ENCODE measurements at places on chromosomes 2 and 18.

- no peak for DNase-seq
Measured at GRCh38 chr2:162149940-162150339, 2.1 kb downstream of the GCG start.

GRCh38 chr2:113768770-113769169 lies 12.3 kb upstream of the SLC35F5 start:
- no peak for DNase-seq

DNA sequence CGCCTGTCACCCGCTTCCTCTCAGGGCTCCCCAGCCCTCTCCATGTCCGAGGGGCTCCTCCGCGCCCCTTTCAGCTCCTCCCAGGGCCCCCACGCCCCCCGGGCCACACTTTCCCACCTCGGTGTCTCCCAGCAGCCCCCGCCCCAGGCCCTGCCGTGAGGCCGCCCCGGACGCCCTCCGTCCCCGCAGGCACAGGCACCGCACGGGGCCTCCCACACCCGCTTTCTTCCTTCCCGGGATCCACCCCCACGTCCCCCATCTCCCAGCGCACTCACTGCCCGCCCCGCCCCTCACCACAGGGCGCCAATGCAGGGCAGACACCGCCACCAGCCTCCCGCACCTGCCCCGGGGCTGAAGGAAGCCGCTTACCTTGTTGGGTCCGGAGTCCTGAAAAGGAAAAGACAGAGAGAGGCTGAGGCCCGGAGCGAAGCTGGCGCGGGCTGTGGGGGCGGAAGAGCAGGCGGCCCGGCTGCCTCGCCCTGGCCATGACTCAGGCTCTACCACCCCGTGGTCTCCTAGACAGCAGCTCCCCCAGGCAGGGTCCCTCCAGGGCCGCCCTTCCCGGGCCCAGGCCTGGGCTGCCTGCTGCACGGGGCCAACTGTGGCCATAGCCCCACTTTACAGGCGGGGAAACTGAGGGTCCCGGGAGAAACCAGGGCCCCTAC lies 37.7 kb downstream of the KIF1A start:
- no peak for DNase-seq

GRCh38 chr2:161173541-161174194 lies 13.4 kb downstream of the TANK start:
- DNase-seq, result no peak

DNA sequence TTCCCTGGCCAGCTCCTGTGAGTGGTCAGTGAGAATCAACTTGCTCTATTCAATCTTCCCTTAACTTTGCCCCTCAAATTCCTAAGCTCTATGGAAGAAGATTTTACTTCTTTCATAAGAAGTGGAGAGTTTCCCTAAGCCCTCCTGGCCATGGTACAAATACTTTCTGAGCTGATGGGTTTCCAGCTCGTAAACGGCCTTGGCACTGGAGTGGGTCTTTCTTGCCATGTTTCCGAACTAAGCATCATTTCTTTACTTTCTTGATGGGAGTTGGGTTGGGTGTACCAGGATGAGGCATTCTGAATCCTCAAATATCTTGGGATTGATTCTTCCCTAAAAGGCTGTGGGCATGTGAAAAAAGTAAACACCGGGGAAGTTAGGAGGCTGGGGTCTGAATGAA lies 72.5 kb downstream of the ACKR3 start:
- DNase-seq, result no peak

- no peak for DNase-seq
Measured at GRCh38 chr2:39247512-39248043, 3.8 kb upstream of the CDKL4 start.

GRCh38 chr2:166957686-166958085 lies 69.4 kb downstream of the XIRP2 start:
- peak; percentile 14 for DNase-seq

DNA sequence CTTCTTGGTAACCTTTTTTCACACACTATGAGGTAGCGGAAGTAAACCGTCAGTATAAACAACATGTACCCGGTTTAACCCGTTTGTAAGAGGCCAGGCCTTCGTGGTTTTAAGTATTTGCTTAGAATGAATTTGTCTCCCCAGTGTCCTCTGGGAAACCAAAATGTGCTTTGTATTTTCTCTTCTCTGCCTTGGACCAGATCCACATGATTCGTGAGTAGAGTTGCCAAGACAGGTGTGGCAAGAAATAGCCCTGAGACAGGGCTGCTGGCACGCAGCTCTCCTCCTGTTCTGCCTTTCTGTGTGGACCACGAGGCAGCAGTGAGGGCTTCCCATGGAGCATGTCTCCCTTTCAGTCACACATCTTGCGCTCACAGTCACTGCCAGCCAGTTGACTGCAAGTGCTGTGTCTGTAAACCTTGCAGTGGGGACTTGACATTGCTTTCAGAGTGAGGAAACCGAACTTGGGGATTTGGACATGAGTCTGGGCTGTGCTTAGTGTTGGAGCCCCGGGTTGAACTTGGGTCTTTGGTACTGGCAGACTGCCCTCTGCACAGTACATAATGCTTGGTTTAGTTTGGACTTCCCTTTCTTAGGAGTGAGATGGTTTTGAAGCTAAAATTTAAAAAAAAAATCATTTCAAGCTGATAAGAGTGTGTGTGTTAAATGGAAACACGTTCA lies 19.1 kb downstream of the BCL2L11 start:
- DNase-seq, result no peak

GRCh38 chr2:161209902-161210301 lies 49.7 kb downstream of the TANK start:
- no peak for DNase-seq

- no peak for DNase-seq
Measured at GRCh38 chr2:112725545-112726457, 5.0 kb downstream of the NT5DC4 start.

- no peak for DNase-seq
Measured at GRCh38 chr2:187826023-187826422, 271.8 kb upstream of the TFPI start.

DNA sequence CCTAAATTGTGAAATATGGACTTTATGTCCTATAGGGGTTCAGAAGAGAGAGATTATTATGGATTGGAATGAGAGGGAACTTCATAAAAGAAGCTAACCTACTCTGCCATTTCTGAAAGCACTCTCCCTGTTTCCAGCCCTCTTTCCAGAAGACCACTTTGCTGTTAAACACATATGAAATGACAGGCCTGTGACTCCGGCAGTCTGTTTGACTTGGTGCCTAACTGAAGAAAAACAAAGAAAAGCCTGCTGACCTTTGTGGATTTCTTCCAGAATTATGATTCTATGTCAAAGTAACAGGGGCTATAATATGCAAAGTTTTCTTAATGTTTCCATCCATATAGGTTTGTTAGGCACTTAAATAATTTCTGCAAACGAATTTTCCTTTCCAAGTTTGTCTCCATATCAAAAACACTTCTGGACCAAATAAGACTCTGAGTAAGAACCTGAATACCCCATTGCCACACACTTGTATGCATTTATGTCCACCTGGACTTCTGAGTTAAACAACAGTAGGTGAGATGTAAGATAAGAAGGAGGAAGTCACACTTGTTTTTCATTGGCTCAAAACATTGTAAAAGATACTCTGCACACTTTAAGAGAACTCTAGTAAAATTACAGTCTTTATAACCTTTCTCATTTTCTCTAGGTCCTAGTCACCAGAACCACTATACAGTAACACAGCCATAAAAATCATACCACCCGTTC lies 111.7 kb downstream of the PIEZO2 start:
- DNase-seq, result no peak

DNA sequence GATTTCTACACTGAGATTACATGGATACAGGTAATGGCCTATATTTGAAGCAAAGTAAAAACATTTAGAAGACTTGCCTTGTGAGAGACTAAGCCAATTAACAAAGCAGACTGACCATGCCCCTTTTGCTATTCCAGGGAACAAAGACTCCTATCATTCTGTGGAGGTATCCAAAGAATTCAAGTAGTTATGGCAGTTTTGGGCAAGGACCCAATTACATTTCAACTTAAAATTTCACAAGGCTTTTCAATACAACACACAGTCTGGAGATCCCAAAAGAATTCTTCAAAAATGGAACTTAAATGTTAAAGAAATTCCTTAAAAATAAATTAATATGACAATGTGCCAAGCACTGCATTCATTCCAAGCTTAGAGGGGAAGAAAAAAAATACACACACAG lies 109.2 kb upstream of the CHRNA1 start:
- no peak for DNase-seq

GRCh38 chr2:190550137-190550536 lies 15.6 kb upstream of the NEMP2 start:
- DNase-seq, result no peak

- DNase-seq, result no peak
Measured at GRCh38 chr2:63444565-63445288, 143.6 kb downstream of the WDPCP start.

- no peak for DNase-seq
Measured at GRCh38 chr18:44298566-44298965, 382.1 kb upstream of the SETBP1 start.

- peak; percentile 96 for DNase-seq
Measured at GRCh38 chr2:200963124-200963917, at the start of gene ORC2. Gene ORC2, minus strand, starts transcription at chr2:200963660. Its CDS starts 5,537 bp downstream, at chr2:200958123.

- DNase-seq, result no peak
Measured at GRCh38 chr2:38554973-38555595, 47.6 kb downstream of the HNRNPLL start.

GRCh38 chr18:7492385-7492784 lies 74.7 kb upstream of the PTPRM start:
- DNase-seq, result no peak

DNA sequence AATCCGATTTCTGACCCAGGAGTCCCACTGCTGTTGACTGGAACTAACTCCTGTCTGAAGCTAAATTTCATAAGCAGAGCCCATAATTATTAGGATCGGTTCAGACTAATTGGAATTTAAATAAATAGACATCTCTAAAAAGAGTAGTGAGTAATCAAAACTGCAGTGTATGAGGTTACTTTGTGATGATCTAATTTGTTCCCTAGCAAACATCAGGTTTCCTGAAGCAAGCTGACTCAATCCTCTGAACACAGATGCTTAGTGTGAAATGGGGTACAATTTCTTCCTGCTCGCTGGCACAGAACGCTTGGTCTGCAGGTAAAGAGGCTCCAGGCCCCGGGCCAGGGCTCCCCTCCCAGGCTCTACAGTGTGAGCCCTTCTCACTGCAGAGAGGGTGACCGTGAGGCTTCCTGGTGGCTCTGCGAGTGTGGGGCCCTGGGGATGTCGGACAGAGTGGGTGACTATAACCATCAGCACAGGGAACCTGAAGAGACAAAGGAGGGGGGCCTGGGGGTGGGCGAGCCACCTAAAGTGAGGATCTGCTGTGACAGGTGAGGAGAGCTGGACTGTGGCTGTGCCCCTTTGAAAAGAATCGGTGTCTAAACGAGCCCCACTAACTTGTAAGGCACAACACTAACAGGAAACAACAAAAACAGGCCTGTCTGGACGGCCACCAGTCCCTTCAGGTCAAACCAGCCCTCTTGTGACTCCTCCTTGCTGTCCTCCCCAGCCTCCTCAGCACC lies 20.2 kb downstream of the CHST10 start:
- DNase-seq, result no peak

- DNase-seq, result peak; percentile 71
Measured at GRCh38 chr2:43100883-43101662, 125.3 kb downstream of the ZFP36L2 start.

DNA sequence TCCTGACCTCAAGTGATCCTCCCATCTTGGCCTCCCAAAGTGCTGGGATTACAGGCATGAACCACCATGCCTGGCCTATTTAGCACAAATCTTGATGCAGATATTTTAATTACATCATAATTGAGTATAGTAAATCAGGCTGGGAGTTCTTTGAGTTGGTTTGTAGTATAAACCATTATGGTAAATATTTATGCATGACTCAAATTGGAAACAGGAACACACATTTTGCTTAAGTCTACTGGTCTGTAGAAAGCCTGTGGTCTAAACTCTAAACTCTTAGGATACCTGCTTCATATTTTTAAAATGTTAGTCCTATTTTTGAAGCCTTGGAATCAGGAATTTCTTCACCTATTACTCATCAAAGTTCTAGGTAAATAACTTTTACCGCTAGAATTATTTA lies 16.8 kb downstream of the ASXL3 start:
- no peak for DNase-seq

DNA sequence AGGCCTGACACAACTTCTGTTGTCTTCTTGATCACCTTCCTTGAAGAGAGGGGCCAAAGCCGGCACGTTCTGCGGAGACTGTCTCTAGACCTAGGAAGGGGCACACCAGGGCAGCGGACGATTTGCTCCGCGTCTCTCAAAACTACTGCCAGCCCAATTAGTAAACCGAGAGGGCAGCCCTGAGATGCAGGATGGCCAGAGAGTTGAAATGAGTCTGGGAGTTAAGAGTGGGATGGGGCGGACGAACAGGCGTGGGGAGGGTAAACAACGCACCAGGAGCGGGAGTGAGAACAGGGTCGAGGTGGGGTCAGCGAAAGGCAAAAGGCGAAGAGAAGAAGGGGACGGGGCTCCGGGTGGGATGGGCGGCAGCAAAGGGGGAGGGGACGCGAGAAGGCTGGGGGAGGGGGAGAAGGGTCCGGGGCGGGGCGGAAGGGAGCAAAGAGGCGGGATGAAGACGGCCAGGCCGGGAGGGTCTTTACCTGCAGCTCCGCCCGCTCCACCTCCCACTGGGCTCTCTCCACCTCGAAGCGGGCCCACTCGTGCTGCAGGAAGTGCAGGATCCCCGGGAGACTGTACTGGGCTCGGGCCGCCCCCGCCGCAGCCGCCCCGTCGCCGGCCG lies 476 bp downstream of the STRN start:
- DNase-seq, result peak; percentile 41

- no peak for DNase-seq
Measured at GRCh38 chr2:149653831-149654445, 66.4 kb upstream of the MMADHC start.

GRCh38 chr18:48263192-48263853 lies 145.9 kb downstream of the ZBTB7C start:
- no peak for DNase-seq

GRCh38 chr2:164913011-164913410 lies 42.3 kb downstream of the SLC38A11 start:
- DNase-seq, result no peak

- no peak for DNase-seq
Measured at GRCh38 chr2:144490017-144490416, 29.9 kb downstream of the ZEB2 start.

DNA sequence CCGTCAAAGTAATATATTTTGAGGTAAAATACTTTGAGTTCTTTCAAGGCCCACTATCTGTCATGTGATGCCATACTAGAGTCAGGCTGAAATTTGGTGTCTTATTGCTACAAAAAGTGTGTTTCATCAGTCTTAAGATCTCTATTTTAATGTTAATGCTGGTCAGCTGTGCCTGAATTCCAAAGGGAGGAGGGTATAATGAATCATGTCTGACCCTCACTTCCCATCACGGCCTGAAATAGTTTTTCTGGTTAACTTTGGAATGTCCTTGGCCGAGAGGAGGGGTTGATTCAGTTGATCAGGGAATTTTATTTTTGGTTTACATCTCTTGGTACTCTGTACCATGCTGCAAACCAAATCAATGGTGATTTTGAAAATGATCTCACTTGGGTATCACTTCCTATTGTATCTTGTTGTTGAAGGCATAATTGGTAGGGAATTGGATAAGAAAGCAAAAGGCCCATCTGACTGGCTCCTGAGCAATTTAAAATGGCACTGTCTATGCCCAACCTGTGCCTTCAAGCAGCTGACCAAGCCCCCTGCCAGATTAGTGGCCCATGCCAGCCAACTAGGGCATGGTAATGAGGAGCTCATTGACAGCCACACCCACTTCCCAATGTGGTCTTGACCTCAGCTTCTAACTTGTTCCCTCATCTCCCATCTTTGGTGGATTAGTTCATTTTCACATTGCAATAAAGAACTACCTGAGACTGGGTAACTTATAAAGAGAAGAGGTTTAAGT lies 6.1 kb upstream of the SLC35F5 start:
- DNase-seq, result no peak

Data from renal pelvis (tissue), 12 donors.